Skin of body (tissue), 3 donors: ENCODE measurements at places on chromosomes 3 and 15. TPM values are rescaled to one million over a fixed set of nuclear protein-coding genes. Genes with fewer than 3 reads are reported as not detected.

RNU5B-1 gene
- under 0.01 TPM for total RNA-seq

DNA sequence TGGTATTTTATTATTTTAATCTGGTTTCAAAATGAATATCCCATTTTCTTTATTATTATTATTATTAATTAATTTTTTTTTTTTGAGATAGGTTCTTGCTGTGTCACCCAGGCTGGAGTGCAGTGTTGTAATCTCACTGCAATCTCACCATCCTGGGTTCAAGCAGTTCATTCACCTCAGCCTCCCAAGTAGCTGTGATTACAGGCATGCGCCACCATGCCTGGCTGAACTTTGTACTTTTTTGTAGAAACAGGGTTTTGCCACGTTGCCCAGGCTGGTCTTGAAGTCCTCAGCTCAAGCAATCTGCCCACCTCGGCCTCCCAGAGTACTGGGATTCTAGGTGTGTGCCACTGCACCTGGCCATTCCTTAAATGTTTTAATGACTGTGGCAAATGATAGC is 28.6 kb downstream of the DAG1 start:
- DNase-seq, result no peak

SELENOS gene
- 28.7 TPM for total RNA-seq

DNA sequence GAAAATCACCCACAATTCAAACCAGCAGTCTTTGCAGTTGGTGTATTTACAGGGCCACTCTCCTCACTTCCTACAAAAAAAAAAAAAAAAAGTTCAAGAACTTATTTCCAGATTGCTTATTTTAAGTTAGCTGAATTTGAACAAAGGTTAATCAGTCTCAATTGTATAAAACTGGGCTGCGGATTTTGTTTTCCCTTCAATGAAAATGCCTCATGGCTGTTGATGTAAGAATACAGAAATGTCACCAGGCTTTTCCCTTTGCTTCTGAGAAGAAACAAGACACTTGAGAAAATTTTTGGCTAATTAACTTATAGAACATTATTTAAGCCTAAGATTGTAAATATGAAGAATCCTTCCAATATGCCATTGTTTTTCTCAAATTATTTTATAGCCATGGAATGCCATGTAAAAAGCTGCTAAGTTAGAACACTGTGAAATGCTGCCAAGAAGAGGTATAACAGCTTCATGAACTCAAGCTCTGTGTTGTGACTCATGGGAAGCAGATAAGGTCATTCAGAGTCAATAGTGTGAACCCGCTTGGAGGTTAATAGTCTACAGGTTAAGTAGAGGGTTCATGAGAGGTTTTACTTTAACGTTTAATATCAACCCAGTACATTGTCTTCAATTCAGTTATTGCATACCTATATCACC is 84.3 kb upstream of the ABI3BP start:
- DNase-seq, result no peak

DNA sequence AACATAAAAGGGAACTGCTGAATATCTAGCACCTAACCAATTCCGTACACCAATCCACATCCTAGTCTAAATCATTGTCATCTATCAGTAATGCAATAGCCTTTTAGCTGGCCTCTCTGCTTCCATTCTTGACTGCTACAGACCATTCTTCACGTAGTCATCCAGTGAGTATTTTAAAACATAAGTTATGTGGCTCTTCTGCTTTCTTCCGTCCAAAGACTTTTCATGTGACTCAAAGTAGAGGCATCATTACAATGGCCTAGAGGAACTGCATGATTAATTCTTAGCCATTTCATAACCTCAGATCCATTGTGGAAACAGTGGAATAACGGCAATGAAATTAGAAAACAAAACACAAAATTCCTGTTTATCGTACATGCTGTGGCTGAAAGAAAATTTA is 88.9 kb upstream of the CBLB start:
- no peak for DNase-seq

DNA sequence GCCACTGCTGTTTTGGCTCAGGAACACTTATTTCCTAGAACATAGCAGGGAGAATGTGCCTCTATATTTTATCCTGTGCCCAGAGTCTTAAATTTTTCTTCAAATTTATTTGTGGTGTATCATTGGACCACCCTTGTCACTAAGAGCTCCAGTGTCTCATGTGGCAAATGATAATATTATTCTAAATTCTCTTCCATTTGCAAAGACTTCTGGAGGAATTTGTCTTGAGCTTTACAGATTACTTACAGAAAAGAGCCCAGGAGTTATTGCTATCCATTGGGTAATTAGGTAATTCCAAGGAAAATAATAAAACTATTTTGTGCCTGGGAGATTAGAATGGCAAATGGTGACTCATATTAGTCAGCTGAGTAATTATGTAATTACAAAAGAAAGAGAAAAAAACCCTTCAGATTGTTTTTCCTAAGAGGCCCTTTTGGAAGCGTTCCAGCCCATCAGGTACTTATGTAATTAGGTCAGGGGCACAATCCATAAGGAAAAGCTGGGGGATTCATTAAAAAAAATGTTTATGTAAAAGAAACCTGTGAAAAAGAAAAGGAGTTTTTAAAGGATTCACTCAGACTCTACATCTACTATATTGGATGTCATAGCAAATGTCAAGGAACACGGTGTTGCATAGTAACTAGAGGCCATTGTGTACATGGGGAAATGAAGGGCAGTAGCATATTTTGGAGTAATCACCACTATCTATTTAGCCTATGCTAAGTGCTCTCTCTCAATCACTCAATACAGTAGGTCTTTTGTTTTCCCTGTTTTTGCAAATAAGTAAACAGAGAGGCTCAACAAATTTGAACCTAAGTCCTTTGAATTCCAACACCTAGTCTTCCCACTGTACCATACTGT is 380.9 kb upstream of the RARB start:
- no peak for DNase-seq
